ENCODE measurements at places on chromosomes 2 and 18. TPM values are rescaled to one million over a fixed set of nuclear protein-coding genes. Genes with fewer than 3 reads are reported as not detected.

DNA sequence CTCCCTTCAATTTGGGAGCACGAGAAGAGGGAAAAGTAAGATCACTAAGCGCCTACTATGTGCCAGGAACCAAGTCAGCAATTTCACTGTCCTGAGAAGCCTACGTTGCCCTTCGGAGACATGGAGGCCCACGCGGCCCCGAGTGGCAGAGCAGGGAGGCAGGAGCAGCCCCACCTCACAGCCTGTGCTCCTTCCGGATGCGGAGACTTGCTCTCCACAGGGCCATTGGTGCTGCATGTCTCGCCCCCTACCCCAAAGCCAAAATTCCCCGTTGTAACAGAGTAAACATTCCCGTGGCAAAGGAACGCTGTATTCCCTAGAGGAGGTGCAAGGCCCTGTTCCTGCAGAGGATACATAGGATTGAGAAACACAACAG is 4.5 kb downstream of the SLC14A2 start:
- H3K4me3 ChIP-seq = no peak overlapping the region
- no peaks in the 10 kb centered on the region for H3K36me3 ChIP-seq
- H3K27ac ChIP-seq = no peak overlapping the region
- no peaks in the 10 kb centered on the region for H3K27me3 ChIP-seq

The ATOH8 gene
- total RNA-seq = 46.2 TPM

The ZNF892 gene
- 6.9 TPM for total RNA-seq

DNA sequence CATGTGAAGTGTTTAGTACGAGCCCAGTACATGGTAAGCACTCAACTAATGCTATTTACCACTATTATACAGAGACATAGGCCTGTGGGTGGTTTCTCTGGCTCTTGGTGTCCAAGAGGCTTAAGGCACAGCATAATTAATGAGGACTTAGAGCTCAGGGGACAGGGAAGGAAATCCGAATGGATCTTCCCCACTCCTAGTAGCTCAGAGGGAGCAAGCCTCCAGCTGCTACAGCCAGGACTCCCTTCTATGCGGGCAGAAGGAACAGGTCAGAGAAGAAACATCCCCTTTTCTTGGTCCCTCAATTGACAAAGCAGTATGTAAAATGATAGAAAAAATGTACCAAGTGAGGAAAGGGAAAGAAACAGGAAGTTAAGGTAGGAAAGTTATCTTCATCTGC is 261.3 kb upstream of the STON1 start:
- H3K27me3 ChIP-seq = no peaks in the 10 kb centered on the region
- H3K27ac ChIP-seq = no peak overlapping the region
- H3K4me1 ChIP-seq = no peaks in the 10 kb centered on the region
- no peak overlapping the region for H3K4me3 ChIP-seq
- no peak for DNase-seq
- H3K36me3 ChIP-seq = no peaks in the 10 kb centered on the region

All from breast epithelium (tissue), 4 donors.